ENCODE measurements at places on chromosomes 5 and 9. TPM values are rescaled to one million over a fixed set of nuclear protein-coding genes. Genes with fewer than 3 reads are reported as not detected.

Gene CATSPER3
- 0.50 TPM for total RNA-seq

Gene ACSL6
- total RNA-seq, result 1.6 TPM

Gene MED22
- total RNA-seq, result 63.7 TPM

- DNase-seq, result no peak
Measured at GRCh38 chr5:89866410-89866809, 543.1 kb downstream of the CETN3 start.

DNA sequence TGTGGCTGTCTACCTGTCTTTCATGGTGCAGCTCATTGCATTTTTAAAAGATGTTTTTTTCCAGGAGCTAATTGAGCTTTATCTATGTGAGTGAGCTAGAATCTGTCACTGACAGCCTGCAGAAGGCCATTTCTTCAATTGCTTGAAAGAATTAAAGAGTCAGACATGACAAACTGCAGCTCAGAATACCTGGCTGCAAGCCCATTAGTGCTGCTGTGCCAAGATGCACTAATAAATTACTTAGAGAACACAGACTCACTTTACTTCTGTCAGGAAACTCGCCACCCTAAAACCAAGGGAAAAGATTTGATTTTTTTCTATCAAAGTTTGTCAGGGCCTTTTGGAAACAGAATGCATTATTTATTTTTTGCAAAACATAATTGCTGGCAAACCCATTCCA lies 368.3 kb downstream of the CAAP1 start:
- DNase-seq, result no peak

DNA sequence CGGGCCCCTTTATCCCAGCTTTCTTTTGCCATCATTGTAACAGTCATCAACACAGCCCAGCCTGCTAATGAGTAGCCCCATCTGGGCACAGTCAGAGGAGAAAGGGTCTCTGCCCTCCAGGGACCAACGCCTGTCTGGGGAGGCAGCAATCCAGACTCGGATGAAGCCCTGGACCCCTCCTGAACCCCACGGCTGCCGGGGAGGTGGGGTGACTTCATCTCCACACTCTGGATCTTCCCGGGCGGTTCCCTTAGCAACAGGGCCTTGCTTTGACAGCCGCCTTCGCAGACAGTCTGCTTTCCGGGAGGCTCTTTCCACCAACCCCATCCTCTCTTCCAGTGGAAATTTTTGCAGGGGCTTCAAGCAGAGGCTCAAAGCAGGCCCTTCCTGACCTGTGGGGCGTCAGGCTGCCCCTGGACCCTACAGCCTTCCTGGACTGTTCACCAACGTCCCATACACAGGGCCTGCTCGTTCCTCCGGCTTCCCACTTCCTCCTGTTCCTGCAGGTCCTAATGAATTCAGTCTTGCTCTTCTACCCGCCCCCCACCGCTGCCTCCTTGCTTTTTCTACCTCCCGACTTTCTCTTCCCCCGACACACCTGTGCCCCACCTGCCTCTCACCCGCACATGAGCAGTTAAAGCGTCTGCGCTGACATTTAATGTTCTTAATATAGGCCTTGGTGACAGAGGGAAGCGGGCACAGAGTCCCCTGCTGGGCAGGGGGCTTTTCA lies 161.7 kb upstream of the MVB12B start:
- DNase-seq, result no peak

DNA sequence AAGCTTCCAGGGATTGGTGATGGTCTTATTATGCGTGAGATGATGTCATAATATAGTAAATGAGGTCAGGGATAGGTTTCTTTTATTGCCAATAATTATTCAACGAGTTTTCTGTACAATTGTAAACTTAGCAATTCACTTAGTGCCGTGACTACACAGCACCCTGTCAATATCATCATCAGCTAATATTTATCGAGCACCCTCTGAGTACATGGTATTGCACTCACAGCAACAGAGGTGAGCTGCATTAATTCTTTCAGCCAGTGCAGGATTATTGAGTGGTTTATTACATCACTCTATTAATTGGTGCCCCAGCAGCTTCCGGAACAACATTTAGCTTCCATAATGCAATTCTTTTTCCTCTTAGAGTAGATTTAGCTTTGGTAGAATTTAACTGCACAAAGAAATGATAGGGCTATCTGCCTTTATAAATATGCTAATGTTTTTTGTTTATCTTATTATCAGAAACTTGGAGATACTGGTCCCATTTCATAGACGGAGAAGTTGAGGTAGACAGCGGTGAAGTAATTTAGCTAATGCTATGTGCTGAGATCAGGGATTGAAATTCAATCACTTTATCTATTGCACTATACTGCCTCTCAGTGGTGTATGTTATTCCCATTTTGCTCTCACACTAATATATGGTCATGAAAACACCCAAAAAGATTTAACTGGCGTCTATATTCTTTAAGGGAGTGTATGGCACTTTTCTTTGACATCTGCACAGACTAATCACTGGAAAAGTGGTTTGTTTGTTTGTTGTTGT lies 726.1 kb upstream of the WWC1 start:
- no peak for DNase-seq

Measured in H9 (cell line).